Activated naive CD4-positive, alpha-beta T cell treated with anti-CD3 and anti-CD28 coated beads, Interleukin-2, amount 50 U/mL, for 72 hours (primary cell): ENCODE measurements at places on chromosomes 1 and 21.

- no peak for DNase-seq
Measured at GRCh38 chr1:24939040-24939674, 9.1 kb upstream of the RUNX3 start.

- DNase-seq: no peak
Measured at GRCh38 chr1:21507511-21508270, 1.5 kb upstream of the ALPL start.

DNA sequence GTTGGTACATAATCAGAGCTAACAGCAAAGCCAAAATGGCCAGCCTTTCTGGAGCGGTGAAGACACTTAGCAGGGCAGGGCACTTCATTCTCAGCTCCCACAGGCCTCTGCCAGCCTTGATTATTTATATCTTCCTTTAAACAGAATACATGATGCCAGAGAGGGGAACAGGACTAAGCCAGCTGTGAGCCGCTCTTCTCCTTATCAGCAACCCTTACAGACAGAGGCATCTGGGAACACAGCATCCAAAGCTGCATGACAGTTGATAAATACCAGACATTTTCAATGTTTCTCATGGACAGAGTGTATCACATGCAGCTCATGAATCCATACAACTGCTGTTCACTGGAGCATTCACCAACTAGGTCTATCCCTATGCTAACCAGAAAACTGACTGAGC is 29.1 kb downstream of the DNAJC11 start:
- no peak for DNase-seq

DNA sequence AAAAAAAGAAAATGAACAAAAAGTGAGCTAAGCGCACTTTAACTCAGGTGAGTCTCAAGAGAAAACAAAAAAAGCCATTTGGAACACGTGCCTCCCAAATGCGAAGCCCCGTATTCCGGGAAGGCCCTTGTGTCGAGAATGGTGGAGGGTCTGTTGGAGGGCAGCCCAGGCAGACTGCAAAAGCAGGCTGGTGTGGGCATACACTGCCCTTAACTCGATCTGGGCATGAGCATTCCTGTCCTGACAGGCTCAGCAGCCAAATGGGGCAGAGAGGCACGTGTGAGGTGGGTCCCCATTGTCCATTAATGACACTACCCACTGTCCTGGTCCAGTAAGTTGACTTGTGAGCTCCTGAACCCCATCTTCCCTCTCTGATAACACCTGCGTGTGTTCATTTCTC is 57.7 kb downstream of the EVA1C start:
- no peak for DNase-seq

DNA sequence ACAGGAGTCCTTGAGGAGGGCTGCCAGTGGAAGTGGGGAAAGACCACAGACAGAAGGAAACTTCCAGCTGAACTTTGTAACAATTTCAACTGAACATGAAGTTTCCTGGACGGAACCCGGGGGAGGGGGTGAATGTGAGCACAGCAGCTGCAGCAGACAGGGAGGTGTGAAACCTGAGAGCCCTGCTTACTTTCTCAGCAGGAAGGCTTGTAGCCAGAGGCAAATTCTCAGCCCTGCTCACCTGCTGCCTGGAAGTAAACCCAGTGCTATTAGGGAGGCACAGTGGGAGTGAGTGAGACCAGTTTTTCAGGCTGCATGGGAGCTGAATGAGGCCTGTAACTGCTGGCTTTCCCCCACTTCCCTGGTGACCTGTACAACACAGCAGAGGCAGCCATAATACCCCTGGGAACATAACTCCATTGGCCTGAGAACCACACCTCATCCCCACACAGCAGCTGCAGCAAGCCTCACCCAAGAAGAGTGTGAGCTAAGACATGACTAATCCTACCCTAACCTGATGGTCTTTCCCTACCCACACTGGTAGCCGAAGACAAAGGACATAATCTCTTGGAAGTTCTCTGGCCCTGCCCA is 9.6 kb upstream of the SPRR2F start:
- no peak for DNase-seq

DNA sequence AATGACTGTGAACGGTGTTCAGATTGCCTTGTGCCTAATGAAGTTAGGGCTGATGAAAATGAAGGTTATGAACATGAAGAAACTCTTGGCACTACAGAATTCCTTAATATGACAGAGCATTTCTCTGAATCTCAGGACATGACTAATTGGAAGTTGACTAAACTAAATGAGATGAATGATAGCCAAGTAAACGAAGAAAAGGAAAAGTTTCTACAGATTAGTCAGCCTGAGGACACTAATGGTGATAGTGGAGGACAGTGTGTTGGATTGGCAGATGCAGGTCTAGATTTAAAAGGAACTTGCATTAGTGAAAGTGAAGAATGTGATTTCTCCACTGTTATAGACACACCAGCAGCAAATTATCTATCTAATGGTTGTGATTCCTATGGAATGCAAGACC is 96.6 kb downstream of the ZFYVE9 start:
- DNase-seq: no peak
